ENCODE measurements at places on chromosomes 16 and 17. TPM values are rescaled to one million over a fixed set of nuclear protein-coding genes. Genes with fewer than 3 reads are reported as not detected.

The DNAI2 gene
- total RNA-seq, result not detected

DNA sequence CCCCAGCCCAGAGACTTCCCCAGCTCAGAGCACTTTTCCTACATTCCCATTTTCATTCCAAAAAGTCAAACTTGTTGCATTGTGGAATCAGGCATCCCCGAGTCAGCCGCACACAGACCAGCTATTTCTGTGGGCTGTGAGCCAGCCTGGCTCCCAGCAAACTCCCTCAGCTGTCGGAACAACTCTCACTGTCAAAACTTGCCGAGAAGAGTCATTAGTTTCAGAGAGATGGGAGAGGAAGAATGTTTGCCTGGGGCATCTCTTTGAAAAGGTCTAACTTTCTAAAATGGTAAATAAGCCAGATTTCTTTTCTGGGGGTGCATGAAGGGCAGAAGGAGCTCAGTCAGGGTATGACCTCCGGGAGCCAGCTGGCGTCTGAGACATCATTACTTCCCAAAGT is 280.0 kb downstream of the TMEM114 start:
- no peak for DNase-seq

- no peak for DNase-seq
Observed at GRCh38 chr17:57341611-57342540, 85.6 kb downstream of the MSI2 start.

The OR4D1 gene
- not detected for total RNA-seq

- no peak for DNase-seq
Observed at GRCh38 chr17:40356990-40357881, 7.3 kb downstream of the GJD3 start.

The METRNL gene
- total RNA-seq, result 98.6 TPM

The SALL1 gene
- 0.09 TPM for total RNA-seq

DNA sequence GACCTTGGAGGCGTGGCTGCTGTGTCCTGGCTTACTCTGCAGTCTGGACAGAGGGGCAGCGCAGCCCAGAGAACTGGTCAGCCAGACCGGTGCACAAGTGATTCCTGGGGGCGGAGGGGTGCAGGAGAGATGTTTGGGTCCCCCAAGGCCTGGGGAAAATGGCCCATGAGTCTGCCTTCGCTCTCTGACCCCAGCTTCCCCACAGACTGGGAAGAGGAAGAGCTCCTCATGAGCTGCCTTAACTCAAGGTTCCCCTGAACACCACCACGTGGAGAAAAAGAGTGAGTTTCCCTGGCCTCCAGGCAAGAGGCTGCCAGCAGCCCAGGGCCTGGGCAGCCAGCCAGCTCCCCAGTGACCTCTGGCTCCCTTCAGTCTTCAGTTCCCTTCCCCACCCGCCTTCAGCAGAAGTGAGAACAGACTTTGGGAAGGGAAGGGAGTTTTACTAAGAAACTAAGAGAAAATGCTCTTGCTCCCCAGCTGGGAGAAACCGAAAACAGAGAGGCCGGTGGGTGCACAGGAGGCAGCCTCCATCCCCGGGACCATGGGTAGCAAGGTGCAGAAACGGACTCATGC is 2.0 kb upstream of the C17orf99 start:
- DNase-seq, result no peak

The EVI2A gene
- 24.1 TPM for total RNA-seq

DNA sequence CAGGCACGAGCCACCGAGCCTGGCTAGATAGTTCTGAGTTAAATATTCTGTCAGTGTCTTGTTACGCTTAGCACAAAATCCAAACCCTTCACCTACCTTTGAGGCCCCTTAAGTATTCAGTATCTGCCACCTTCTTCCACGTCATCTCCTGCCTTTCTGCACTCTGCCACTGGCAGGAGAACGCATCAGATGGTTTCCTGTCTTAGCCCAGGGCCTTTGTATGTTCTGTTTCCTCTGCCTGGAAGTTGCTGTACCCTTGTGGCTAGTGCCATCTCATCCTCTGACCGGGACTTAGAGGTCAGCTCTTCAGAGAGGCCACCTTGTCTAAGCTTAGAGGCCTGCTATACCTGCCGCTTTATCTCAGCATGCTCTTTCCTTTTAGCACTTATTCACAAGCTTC is 67.5 kb upstream of the LGALS9 start:
- DNase-seq, result no peak

The CYBC1 gene
- total RNA-seq, result 66.7 TPM
